ENCODE measurements at places on chromosomes 1 and 21.

DNA sequence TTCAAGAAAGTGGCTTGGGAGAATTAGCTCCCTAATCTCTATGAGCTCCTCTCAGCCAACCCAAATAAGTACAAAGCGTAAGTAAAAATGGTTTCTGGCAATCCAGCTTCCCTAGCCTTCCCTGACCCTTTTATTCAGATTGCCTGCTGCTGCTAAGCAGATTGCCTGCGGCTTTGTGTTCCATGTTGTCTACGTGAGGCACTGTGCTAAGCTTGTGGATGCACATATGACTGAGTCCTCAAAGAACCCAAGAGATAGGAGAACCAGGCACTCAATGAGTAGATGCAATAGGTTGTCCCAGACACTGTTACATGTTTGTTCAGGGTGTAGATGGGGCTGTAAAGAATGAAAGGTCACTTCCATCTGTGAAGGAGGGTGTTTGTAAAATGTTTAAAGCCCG lies 6.3 kb upstream of the OSBPL9 start:
- DNase-seq, result no peak

DNA sequence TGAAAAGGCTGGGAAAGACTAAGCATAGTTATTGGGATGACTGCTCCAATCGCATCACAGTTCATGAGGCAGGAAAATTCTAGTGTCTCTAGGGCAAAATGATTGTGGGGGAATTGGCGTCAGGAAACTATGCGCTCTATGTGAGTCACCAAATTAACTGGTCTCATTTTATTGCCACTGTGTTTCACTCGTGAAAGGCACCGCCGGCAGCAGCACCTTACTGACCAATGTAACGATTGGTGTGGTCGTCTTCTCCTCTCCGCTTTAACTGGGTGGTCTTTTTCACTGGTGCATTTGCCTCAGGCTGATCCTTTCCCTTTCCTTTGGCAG lies 83.5 kb downstream of the SPAG17 start:
- DNase-seq, result no peak

DNA sequence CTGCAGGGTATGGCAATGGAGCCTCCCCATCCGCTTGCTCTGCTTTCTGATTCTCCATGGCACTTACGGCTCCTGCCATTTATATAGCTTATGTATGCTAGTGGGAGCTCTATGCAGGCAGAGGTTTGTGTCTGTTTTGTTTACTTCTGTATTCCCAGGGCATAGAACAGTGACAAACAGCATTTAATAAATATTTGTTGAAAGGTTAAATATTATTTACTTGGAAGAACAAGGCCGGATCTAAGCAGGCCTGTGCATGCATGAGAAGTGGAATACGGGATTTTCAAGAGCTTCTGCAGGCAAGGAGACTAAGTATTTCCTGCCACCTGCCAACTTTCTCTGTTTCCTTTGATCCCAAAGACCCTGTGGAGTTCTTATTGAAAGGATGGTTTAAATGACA lies 90.7 kb downstream of the XCL2 start:
- no peak for DNase-seq

- no peak for DNase-seq
Observed at GRCh38 chr1:9449110-9449627, 90.1 kb upstream of the SLC25A33 start.

- no peak for DNase-seq
Observed at GRCh38 chr1:179917601-179918429, 35.7 kb downstream of the TOR1AIP1 start.

DNA sequence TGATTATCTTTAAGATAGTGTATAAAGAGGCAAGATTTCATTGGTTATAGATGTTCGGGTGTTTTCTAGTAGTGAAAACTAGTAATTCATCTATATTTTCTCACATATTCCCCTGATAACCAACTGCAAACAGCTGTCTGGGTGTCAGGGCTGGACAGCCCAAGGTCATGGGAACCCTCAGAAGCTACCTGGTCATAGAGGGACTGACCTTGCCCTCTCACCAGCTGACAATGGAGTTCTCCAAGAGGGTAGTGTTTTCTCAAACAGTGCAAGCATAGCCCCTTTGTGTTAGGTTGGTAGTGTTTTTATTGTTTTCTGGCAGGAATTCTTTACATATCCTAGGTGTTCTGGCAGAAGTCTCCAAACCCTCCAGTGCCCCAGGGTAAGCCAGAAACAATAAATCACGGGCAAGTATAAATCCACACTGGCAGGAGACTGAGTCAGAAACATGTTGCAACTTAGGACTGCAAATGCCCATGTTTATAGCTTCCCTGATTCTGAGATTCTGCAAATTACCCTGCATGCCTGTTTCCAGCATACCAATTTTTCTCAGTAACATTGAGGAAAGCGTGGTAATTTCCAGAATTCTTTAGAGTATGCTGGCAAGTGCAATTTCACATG lies 82.8 kb upstream of the ATP1A1 start:
- DNase-seq, result peak; percentile 76

DNA sequence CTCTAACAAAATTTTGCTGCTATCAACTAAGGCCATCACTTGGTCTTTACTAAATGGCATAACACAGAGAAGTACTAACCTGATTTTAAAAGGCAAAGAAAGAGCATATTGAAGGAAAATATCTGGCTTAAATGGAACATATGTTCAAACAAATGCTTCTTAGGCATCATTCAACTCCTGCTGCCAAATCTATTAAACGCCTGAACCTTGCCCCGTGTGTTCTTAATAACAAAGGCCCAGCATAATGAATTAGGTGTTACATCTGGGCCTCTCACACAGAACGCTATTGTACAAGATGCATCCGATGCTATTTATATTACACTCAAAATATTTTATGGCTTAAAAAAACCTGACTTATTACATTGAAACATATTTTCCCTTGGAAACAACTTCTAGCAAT lies 48.4 kb downstream of the B3GALNT2 start:
- DNase-seq, result no peak

DNA sequence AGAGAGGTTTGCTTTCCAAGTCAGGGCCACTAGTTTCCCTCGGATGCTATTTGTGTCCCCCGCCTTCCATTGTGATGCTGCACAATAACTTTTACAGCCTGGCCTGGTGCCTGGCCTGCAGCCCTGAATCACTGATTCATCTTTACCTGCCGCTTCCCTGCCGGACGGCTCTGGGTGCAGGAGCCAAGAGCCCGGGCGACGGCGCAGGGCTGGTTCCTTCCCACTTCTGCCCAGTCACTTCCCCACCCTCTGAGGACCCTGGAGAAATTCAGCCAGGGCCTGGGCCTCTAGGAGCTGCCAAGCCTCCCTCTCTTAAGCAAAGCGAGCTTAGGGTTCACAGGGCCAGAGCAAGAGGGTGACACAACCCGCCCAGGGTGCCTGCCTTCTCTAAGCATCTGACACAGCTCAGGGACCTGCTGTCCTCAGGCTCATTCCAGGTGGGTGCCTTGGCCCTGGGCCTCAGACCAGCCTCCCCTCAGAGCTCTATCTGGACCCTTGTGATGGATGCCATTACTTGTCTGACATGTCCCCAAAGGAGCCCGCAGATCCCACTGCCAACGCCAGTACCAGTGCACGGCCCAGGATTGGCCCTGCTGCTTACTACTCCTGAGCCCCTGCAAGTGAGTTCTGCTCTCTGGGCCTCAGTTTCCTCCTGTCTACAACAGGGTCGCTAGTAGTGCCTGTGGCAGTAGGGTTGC lies 381.0 kb upstream of the VAMP3 start:
- DNase-seq, result no peak

- no peak for DNase-seq
Observed at GRCh38 chr1:115156826-115157468, 67.6 kb upstream of the TSPAN2 start.

DNA sequence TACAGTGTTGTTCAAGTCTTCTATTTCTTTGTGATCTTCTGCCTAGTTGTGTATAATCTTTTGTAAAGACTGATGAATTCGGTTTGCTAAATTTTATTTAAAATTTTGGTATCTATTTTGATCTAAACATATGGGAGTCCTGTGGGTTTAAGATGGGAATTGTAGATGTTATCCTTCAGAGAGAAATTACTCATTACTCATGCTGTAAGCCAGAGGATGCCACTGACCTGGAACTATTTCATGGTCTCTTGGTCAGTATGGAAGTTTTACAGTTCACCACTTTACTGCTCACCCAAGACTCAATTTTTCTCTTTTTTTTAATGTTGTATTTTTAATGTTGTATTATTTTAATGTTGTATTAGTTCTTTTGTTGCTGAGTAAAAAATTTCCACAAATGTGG lies 138.6 kb upstream of the B3GALT2 start:
- no peak for DNase-seq

- DNase-seq, result no peak
Observed at GRCh38 chr21:37370152-37371040, 3.8 kb downstream of the DYRK1A start.

DNA sequence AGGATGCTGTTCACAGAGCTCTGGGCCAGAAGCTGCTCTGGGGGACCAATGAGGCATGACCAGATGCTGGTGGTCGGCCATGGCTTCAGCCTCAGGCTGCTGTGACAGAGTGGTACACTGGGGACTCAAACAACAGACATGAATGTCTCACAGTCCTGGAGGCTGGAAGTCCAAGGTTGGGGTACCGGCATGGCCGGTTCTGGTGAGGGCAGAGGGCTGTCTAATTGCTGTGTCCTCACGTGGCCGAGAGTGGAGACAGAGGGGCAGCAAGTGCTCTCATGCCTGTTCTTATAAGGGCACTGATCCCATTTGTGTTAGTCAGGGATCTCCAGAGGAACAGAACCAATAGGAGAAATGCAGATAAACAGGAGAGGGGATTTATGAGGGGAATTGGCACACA lies 253.5 kb upstream of the C1orf174 start:
- no peak for DNase-seq

- no peak for DNase-seq
Observed at GRCh38 chr1:198330982-198331615, 174.3 kb downstream of the NEK7 start.

DNA sequence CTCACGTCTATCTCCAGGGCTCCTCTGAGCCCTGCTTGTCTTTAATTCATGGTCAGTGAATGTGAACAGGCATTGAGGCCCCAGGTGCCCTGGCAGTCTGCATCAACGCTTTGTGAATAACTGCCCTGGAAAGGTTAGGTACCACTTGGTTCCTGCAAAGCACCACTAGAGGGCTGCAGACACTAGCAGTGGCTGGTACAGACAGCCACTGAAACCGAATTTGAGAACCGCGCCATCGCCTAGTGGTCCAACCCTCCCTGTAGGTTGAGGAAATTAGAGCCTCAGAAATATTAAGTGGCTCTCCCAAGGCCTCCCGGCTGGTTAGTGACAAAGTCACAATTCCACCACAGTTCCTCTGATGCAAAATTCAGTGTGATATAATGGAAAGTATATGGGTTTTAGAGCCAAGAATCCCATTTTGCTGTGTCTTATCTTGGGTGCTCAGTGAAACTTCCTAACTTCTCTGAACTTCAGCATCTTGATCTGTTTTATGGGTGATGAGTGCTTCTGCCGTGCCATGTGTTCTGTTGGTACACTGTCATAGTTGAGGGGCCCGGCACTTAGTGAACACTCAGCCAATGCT lies 46.2 kb upstream of the BCL9 start:
- DNase-seq, result no peak

- no peak for DNase-seq
Observed at GRCh38 chr21:36149788-36150711, 6.6 kb upstream of the DOP1B start.

DNA sequence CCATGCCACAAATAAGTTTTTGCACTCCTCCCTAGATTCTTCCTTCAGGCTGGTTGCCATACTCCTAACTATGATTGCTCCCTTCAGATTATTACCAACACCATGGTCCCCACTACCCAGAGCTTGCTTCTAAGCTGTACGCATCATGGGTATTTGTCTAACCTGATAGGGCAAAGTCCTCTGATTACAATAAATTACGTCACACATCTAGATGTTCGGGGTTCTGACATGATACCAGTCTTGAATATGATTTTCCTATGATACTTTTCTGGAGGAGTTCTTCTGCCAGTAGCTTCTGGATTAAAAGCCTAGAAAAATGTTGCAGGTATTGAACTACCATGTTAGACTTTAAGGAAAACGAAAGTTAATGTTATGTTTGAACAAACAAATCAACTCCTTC lies 67.2 kb downstream of the NUF2 start:
- no peak for DNase-seq

- no peak for DNase-seq
Observed at GRCh38 chr1:186715887-186716809, 35.9 kb upstream of the PTGS2 start.

DNA sequence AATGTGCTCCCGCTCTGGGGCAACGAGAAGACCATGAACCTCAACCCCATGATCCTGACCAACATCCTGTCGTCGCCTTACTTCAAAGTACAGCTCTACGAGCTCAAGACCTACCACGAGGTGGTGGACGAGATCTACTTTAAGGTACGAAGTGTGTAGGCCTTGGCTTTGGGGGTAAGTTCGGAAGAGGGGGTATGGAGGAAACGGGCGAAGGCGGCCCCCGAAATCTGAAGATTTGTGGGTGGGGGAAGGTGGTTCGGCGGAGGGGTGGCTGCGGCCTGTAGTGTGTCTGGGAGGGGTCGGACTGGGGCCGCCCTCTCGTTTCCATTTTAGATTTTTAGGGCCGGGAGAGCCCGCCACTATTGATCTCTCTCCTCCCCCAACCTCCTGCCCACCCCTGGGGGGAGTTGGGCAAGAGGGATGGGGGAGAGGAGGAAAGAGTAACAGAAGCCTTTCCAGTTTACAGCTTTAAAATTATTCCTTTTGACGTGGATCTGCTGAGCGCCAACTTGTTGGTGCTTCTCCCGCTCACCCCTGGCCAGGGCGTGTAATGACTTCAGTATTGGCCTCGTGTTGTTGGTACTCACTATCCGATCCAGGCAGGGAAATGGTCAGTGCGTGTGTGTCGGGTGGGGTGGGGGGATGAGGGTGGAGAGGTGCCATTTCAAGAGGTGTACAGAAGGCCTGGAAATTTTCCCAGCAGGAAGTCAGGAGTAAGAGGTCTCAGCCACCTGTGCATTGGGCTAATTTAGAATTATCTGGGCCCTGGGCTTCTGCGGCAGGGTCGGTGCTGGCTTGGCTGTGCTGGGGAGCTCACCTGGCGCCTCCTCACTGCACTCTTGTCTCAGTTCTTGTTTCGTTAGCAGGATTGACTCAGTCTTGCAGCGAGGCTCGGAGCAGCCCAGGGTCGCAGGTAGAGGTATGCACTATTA lies 880 bp downstream of the PRPF38B start:
- DNase-seq, result no peak

GRCh38 chr1:192518700-192519099 lies 56.9 kb upstream of the RGS1 start:
- no peak for DNase-seq

DNA sequence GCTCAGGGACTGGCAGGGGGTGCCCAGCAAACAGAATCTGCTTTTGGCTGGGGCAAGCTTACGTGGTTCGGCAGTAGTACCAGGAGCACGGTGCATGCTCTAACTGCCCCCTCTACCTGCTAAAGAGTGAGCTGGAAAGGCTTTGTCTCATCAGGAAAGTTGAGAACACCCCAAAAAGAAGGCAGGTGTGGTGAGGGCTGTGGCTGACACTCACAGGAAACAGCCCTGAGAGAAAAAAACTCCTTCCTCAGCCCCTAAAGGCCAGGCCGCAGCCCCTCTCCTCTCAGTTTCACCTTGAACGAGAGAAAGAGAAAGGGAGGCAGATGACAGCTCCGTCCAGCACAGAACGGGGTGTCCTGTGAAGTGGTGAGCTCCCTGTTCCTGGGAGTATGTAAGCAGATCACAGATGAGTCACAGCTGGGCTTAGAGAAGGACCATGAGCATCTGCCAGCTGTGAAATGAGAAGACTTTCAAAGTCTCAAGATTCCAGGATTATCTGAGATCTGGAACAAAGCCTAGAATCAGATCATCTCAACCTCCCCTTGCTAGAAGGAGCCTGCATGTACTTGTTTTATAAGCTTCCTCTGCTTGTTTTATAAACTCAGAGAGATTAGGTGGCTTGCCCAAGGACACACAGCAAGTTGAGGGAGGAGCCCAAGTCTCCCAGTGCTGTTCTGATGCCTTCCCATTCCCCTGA lies 13.4 kb downstream of the LAPTM5 start:
- no peak for DNase-seq

GRCh38 chr1:196910215-196910614 lies 22.4 kb downstream of the CFHR4 start:
- no peak for DNase-seq

Measured in epithelial cell of prostate (primary cell).